PC-3 (cell line): ENCODE measurements at places on chromosomes 2 and 18.
A peak's percentile ranks its signal among the peaks of the same experiment; 100 is the strongest.

DNA sequence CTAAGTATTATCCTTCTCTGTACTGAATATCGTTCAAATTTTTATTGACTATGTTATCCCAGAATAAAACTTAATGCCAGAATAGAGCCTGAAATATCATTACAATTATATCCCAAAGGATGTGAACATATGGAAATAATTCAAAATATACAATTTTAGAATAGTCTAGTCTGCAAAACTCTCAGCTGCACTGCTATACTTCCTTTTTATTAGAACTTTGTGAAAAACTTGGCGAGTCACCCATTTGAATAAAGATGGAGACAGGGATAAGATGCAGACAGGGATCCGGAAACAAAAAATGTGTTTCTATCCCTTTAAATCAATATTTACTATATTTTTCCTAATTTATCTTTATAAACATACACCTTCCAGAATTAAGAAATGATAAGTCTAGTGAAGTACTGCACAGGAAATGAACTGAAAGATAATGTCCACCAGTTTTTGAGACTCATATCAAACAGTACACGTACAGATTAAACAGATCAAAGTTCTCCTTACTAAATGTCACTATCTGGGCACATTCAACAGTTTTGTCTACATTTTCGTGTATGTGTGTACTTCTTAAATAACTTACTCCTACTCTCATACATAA is 107.8 kb downstream of the MEP1B start:
- no peak for DNase-seq

DNA sequence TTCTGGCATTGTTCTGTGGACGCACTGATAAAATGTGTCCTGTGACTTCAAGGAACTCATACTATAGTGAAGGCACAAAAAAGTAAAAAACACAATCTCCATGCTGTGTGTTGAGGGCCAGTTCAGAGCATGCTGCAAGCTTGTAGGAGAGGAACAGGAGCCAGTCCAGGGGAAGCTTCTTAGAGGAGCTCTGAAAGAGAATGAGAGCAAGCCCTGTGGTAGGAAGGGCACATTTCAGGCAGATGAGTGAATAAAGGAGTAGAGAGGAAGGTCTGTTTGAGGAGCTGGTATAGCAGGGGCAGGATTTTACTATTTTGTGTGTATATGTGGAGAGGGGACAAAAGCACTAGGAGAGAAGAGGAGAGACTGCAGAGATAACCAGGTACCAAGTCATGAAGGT is 478.3 kb downstream of the ZEB2 start:
- no peak for DNase-seq

DNA sequence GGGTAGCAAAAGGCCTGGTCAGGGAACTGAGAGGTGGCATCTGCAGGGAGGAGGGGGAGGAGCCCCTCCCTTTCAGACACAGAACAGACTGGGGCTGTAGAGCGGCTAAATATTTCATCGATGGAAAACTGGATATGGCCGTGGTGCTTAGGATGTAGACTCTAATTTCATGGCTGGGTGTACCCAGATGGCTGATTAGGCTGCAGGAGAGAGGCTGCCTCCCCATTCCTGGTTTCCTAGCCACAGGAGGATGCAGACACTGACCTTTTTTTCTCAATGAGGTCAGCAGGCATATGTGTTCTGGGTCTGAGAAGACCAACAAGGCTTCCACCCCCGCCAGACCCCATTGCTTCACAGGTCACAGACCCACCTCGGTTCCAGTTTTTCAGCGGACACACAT is 79.3 kb upstream of the STPG4 start:
- DNase-seq, result no peak

DNA sequence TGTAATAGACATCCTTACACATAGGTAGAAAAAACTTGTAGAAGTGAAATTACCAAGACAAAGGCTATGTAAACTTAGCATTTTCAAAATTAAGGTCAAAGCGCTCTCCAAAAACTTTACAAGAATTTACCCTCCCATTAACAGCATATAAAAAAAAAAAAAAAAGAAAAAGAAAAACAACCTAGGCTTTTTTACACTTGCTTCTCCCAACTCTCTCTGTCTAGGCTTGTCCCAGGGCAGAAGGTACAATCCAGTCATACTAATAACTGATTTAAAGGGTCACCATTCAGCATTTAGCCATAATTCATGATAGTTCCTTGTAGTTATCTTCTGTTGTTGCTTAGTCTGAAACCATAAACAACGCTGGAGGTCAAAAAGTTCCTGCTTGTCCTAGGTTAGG is 130.5 kb downstream of the BCL2 start:
- DNase-seq, result no peak

DNA sequence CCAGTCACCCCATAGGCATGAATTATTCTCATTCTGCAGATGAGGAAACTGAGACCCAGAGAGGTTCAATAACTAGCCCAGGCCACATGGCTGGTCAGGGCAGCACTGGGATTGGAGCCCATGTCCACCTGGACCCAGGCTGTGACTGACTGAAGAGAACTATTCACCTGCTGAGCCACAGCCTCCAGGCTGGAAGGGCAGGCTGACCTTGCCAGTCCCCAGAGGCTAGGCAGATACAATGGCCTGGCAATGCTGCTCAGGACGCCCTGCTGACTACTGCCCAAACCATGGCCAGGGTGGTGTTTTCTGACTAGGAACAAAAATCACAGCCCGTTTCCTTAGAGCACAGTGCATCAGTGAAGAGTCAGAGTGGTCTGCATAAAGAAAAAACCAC is 36.8 kb downstream of the HS6ST1 start:
- DNase-seq, result no peak

GRCh38 chr2:166307326-166307725 is 68.4 kb downstream of the SCN9A start:
- no peak for DNase-seq

DNA sequence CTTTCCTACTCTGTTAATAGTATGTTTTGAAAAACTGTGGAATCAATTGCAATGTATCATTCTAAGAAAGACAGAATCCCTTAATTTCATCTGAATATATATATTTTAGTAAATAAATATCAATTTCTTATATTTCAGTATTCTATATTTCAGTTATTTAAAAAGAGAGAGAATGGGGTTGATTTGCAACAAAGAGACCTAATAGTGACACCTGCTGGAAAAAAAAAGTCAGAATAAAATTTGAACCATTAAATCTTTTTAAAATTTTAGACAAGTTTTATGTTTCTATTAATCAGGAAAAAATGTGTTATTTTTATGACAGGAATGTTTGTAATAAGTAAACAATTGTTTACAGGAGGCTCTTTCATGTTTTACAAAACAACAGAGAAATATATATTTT is 20.7 kb upstream of the CCNT2 start:
- peak; percentile 47 for DNase-seq

- no peak for DNase-seq
These were observed 234.8 kb upstream of the PIK3C3 start for GRCh38 chr18:41720226-41720625.

DNA sequence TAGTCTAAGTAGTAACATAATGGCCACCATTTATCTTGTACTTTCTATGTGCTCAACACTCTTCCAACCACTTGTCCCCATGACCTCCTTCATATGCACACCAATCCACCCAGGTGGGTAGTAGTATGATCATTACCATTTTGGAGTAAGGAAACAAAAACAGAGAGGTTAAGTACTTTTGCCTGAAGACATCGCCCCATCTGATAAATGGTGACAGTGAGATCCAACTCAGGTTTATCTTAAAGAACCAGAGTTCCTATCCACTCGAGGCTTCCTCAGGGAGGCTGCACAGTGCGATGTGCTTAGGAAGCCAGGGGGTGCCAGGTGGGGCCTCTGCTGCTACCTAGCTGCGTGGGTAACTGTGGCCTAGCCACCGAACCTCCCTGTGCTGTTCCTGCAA is 14.1 kb downstream of the NFE2L2 start:
- no peak for DNase-seq

- no peak for DNase-seq
These were observed 59.0 kb downstream of the ITGB1BP1 start for GRCh38 chr2:9364373-9364772.

DNA sequence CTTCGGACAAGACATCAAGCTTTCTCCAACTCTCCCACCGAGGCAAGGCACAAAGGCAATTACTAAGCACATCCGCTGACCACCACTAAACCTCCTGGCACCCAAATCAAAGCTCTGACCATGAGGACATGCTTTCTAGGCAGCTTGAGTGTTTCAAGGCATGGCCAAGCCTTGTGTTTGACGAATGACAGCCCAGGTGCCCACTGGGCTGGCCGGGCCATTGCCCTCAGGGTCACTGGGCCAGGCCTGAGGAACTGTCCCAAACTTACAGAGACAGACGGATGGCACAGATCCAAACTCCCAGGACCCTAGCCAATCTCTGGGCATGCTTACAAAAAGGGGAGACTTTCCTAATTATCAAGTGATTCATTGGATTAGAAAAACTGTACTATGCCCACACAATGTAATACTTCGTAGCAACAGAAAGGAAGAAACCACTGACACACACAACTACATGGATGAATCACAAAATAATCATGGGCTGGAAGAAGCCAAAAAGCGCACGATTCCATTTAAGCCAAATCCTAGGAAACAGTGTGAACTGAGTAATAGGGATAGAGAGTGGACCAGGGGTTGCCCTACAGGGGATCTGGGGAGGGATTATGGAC is 20.2 kb downstream of the CRACDL start:
- peak; percentile 66 for DNase-seq

- peak; percentile 96 for DNase-seq
These were observed 3.8 kb upstream of the SESTD1 start for GRCh38 chr2:179268277-179268925.

- DNase-seq, result no peak
These were observed 24.4 kb downstream of the TFCP2L1 start for GRCh38 chr2:121260370-121261154.

- no peak for DNase-seq
These were observed 3.0 kb upstream of the CEP68 start for GRCh38 chr2:65053199-65053598.

DNA sequence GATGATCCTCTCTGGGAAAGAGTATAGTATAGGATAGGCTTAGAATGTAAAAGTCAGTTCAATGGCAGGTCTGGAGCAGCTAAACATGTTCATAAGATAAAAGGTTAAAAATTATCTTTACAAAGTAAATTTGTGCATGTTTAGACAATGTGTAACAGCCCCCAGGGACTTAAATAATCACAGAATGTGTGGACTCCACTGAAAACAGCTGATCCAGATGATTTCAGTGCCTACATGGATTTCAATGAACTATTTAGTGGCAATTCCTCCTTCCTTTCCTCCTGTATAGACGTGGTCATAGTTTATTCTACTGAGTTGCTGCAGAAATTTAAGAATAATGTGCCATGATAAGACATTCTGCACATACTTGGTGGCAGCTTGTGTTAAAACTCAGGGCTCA is 42.9 kb downstream of the ARHGEF33 start:
- DNase-seq, result no peak

DNA sequence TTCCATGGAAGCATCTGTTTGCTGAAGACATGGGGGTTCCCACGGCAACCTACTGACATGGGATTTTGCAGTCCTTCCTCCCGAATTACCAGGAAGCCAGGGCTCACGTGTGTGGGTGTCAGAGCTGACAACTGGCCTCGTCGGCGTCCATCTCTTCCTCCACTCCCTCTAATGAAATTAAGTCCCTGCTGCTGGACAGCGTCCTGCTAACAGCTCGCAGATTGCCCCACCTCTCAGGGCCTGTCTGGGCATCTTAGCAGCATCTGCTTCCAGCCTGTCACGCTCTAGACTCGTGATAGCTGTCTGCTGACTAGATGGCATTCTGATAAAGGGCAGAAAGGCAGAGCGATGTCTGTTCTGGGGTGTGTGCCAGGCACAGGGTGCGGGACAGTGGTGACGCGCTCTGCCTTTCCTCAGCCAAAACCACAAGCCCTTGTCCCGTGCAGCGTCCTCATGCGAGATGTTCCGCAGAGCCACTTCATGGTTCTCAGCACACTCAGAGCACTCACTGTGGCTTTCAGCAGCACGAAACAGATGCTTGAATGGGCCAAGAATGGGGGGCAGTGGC is 161.1 kb downstream of the ARL4C start:
- DNase-seq, result no peak

DNA sequence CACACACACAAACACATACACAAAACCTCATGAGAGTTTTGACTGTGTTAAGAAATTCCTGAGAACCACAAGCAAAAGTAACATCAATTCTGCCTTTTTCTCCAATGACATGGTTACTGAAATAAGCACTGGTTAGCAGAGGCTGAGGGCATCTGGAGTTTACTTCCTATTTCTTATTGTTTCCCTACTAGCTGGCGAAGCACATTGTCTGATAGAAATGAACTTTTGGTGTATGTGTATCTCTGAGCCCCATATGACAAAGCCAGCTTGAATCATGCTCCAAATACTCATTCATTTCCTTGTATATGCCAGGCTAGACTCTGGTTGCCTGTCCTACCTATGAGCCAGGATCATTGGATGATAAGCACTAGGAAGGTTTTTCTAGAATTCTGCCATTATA is 203.1 kb downstream of the NCKAP5 start:
- no peak for DNase-seq

- DNase-seq, result no peak
These were observed 227.1 kb upstream of the ID2 start for GRCh38 chr2:8454797-8455196.

DNA sequence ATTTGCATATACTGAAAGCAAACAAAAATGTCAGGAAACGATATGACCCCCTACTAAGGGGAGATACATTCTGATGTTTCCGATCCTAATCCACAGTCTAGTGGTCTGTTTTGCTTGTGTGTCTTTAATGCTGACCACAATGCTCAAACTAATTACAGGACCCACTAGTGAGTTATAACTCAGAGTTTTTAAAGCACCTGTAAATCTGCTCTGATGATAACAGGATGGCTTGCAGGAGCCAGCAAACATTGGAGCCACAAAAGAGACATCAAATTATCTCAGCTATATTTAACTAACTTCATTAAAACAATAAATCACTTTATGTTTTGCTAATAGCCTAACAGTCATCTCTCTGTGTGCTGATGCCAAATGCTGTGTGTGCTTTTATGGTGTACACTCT is 300.3 kb downstream of the NBAS start:
- no peak for DNase-seq

DNA sequence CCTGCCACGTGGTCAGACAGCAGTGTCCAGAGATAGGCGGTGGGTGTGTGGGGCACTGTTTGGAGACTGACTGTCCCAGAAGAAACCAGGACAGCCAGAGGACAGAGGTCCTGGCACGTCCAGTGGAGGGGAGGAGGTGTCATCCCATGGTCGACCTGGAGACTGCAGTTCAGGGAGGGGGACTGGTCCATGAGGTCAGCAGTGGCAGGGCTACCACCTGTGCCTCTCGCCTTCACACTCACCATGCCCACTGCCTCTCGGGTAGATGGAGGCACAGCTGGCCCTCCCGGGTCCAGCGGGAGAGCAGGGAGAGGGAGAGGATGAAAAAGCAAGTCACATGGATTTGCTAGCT is 53.9 kb downstream of the INHBB start:
- DNase-seq, result no peak

- peak; percentile 94 for DNase-seq
These were observed 34.5 kb upstream of the RAB31 start for GRCh38 chr18:9673296-9674251.

GRCh38 chr18:48409591-48410094 is 460 bp upstream of the ZBTB7C start:
- DNase-seq, result no peak

GRCh38 chr18:32621034-32621433 is 150.4 kb upstream of the GAREM1 start:
- DNase-seq, result no peak
